ENCODE measurements at places on chromosomes 12 and 14. TPM values are rescaled to one million over a fixed set of nuclear protein-coding genes. Genes with fewer than 3 reads are reported as not detected.

The TBX3 gene
- not detected for total RNA-seq

The IGFBP6 gene
- 3.9 TPM for total RNA-seq

The GYS2 gene
- total RNA-seq: not detected

The ARL1 gene
- 58.1 TPM for total RNA-seq

The TAS2R14 gene
- 1.8 TPM for total RNA-seq

The PRH2 gene
- total RNA-seq: not detected

The TEP1 gene
- total RNA-seq: 52.9 TPM

The SERPINA4 gene
- not detected for total RNA-seq

The SPIC gene
- not detected for total RNA-seq

The LTBR gene
- 0.41 TPM for total RNA-seq
